ENCODE measurements at places on chromosomes 4 and X.

DNA sequence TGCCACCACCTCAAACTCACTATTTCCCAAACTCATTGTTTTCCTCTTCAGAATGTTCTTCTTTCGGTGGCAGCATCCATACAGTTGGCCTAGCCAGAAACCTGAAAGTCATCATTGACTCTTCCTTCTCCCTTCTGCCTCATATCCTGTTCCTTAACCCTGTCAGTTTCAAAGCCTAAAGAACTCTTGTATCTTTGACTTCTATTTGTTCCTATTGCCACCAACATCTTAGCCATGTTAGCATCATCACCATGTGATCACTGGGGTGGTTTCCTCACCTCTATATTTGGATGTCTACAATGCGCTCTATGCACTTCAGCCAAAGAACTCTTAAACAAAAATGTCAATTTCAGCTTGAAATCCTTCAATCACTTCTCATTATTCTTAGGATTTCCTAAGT is 29.0 kb downstream of the DDX60L start:
- DNase-seq = no peak

- no peak for DNase-seq
Measured at GRCh38 chrX:105723966-105724735, 98.2 kb upstream of the NRK start.

DNA sequence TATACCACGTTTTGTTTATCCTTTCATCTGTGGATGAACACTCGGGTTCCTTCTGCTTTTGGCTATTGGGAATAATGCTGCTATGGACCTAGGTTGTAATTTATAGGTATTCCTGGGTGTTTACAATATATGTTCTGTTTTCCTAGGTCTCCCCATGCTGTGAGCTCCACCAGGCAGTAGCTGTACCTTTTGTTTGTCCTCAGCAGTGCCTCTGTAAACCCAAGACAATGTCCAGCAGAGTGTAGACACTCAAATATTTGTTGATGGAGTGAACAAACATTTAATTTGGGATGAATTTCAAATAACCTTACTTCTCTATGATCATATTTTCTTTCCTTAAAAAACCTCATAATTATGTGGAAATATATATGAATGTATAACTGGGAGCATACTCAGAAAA is 259.5 kb upstream of the BOD1L1 start:
- no peak for DNase-seq

GRCh38 chr4:173403051-173403450 is 4.1 kb upstream of the SCRG1 start:
- no peak for DNase-seq

DNA sequence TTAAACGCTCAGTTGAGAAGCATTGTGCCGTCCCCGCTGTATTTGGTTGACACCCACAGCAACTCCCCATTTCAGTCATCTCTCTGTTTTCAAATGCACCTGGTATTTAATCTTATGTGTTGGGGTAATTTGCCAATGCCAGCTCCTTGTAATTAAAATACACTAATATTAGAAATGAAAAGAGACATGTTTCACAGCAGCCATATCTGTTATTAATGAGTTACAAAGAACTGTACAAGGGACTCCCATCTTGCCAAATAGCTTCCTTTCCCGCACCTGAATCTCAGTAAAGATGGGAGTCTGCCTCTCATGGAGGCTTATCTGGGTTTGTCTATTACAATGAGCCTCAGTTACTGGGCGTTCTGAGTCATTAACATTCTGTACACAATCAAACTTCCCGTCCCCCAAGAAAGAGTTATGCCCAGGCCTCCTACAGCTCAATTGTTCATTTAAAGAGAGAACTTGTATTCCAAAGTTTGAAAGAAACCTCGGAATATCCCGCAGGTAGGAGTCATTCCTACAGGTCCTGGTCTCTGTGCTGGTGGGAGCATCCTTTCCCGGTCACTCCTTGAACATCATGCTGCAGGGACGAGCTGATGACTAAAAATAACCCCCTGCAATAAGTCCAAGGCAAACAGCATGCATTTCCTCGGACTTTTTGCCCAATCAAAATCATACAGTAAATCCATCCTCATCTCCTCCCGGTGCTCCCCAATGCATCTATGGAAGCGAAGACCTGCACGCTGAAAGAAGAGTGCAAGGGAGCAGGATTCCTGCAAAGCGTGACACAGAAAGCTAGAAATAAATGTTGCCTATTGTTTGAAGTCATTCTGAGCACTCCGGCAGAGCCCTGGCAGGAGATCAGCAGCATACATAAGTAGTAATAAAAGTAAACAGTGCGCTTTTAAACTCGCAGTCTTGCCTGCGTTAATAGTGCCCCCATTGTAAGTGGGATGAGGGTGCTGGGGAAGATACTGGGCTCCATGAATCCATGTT is 926 bp downstream of the NDP start:
- DNase-seq = no peak

DNA sequence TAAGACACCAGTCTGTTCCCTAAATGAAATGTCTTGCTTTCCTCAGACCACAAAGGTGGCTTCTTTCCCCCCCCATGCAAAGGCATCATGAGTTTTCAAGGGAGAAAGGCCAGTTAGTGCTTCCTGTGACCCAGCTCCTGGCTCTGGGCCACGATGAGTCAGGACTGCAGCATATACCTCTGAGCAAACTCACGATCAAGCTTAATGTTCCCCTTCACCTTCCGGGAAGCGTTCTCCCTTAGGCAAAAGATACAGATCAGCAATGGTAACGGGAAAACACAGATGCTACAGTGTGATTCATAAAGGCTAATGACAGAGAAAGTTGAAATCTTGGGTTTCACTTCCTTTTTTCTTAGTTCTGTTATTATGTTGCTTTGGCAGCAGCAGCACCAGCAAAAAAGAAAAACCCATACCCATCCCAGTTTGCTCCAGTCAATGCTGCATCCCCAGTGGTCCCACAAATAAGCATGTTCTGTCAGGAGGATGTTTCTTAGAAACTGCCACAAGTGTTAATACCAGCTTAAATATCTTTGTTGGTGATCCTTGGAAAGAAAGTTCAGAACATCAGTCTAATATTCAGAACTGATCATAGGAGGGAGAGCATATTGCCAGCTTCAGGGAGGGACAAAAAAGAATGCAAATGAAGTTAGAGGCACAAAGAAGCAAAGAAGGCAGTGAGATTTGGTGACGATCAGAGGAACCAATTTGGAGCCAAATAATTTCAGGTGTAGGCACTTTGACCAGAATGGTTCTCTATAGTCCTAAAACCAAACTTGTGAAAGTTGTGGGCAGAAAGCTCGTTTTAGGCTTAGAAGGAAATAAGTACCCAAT is 41.2 kb downstream of the LONRF3 start:
- peak; percentile 51 for DNase-seq

DNA sequence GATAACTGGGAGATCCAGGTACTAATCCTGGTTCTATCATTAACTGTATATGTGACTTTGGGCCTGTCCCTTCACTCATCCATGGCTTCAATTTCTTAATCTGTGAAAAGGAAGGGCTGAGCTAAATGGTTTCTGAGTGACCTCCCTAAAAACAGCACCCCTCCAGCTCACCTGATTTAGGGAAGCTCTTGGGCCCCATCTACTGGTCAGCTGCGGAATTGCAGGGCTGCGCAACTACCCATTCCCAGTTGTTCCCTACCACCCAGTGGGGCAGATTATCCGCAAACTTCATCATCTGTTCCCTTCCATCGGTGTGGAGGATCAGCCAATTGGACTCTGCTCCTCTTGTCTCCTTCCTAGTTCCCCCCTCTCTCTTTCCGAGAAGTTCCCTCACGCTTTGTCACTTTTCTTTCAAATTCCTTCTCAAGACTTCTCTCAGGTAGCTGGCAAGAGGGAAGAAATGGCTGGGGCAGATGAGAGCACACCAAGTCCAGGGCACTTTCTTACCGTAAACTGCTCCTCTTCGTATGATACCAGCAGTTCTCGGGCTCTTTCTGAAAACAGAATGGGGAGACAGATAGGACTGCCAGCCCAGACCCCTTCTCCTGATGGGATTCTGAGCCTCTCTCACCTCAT is 5.8 kb downstream of the LAS1L start:
- no peak for DNase-seq

GRCh38 chr4:22215084-22215483 is 266.5 kb upstream of the KCNIP4 start:
- DNase-seq = no peak

DNA sequence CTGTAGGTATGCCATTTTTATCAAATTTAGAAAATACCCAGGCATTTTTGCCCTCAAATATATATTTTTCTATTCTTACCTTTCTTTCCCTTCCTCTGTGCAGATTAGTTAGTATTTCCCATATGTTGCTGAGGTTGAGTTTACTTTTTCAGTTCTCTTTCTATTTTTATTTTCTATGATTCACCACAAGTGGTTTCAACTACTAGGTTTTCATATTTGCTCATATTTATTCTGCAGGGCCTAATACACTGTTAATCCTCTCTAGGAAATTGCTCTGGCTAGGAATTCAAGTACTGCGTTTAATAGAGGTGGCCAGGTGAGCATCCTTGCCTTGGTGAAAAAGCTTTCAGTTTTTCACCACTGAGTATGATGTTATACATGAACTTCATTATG is 1535.3 kb upstream of the PCDH10 start:
- no peak for DNase-seq

DNA sequence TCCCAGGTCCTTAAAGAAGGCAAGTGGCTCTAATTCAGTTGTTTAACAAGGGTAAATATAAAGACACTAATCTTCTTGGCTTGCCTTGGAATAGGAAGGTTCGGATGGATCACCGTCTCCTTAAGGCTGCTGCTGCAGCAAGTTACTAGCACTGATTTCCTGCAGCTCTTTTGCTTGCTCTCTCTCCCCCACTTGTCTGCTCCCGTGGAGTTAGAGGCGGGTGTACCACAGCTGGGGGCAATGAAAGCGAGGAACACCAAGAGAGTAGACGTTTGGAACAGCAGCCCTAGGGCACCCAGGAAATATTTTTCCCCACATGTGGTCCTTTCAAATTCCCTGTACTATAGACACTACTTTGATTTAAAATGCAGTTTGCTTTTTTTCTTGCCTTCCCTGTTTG is 202.2 kb downstream of the SH2D1A start:
- no peak for DNase-seq

DNA sequence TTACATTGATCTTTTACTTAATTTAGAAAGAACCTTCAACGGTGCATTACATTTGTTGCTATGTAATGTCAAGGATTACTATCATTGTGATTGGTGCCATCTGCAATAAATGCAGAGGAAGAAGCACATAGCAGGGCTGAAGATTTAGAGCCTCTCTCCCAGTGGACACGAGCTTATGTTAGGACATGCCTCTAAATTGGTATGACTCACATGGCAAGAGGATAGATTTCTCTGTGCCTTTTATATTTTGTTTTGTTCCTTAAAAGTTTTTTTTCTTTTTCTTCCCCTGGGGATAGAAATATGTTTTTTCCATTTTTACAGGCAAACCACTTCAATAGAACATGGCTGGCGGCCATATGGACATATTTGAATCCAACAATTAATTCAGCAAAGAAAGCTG is 205.0 kb upstream of the HAND2 start:
- no peak for DNase-seq

GRCh38 chr4:124565371-124565770 is 147.2 kb downstream of the ANKRD50 start:
- DNase-seq = no peak

DNA sequence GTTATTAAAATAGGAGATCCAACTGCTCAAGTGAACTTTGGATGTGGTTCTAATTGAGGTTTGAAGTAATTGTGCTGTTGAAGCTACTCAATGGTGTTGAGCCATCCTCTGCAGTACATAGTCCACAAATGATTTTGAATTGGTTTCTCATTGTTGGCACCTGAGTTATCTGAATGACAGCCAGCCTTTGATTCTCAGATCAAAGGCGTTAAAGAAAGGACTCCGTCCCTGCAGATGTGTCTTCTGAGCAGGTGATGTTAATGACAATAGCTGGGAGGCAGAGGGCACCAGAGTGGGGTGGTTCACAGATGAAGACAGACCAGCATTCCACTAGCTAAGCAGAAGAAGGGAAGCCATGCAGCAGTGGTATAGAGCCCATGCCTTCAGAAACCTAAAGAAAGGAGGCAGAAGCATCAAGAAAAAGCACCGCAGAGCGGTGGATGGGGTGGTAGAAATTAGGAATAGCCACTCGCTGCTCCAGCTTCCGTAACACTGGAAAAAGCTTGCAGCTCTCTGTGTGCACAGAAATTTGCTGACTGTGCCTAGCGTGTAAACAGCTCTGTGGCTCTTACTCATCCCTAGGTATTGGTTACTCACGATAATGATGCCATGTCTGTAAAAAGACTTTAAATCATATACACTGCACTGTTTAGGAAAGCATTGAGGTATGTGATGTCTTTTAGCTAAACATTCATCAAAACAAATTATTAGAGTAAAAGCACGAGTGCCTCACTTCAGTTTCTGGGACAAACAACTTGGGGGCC is 79.2 kb upstream of the CLCN4 start:
- no peak for DNase-seq

DNA sequence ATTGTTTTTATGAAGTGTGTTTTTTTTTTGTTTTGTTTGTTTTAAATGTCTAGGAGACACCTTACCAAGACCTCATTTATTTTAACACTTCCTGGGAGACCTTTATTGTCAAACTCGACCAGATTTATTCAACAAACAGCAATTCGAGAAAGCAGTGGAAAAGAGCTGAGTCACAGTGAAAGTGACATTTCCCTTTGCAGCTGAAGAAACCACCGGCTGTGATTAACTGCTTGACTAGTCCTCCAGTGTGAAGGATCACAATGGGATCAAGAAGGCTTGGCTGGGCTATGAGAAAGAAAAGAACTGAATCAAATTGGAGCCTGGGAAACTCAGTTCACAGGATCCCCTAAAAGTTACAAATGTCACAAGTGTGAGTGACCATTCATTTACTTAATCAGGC is 11.9 kb upstream of the ADH7 start:
- DNase-seq = peak; percentile 28

DNA sequence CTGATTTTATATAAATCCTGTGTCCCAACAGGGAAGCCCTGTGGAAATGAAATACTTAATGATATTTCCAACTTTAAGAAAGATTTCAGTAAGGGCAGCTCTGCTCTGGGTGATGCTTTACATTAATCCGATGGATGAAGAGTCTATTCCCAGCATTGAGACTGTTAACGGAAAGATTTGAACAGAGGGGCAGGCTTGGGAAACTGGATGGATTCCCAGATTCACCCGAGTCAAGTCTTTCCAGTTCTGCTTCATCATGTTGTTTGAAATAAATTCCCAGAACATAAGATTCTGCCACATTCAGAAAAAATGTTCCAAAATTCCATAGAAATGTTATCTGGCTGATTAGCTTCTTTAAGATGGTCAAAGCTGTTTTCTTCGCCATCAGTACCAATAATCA is 246.0 kb downstream of the FBXW7 start:
- DNase-seq = no peak

Measured in GM06990 (cell line).